Lung (tissue), 17 donors: ENCODE measurements at places on chromosomes 2 and 18. TPM values are rescaled to one million over a fixed set of nuclear protein-coding genes. Genes with fewer than 3 reads are reported as not detected.

DNA sequence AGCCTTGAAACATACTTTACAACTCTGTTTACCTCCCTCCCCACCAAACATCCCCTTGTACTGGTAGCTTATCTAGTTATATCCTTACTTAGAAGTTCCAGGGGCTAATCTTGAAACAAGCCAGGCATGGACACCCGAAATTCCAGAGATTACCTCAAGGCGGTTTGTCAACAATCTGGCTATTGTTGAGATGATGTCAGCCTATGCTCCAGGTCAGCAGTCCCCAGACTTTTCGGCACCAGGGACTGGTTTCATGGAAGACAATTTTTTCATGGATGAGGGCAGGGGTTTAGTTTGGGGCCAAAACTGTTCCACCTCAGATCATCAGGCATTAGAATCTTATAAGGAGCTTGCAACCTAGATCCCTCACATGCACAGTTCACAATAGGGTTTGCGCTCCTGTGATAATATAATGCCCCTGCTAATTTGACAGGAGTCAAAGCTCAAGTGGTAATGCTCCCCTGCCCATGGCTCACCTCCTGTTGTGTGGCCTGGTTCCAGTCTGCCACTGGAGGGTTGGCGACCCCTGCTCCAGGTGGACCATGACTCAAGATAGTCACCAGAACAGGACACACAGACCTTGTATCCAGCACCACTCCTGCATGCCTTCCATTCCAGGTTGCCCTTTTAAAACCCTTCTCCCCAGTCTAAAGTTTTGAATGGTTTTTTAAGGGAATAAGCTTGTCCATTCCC, 171.2 kb downstream of the SPAG16 start:
- no peaks in the 10 kb centered on the region for H3K36me3 ChIP-seq
- H3K27me3 ChIP-seq, result no peaks in the 10 kb centered on the region
- no peak overlapping the region for H3K27ac ChIP-seq
- no peak overlapping the region for H3K4me3 ChIP-seq
- no peaks in the 10 kb centered on the region for H3K4me1 ChIP-seq

GRCh38 chr2:9187620-9188214, 18.9 kb upstream of the ASAP2 start:
- H3K4me1 ChIP-seq, result no peaks in the 10 kb centered on the region
- no peak for DNase-seq
- H3K27ac ChIP-seq, result no peak overlapping the region

GRCh38 chr2:82124629-82125028, 1820.1 kb upstream of the LRRTM1 start:
- no peak overlapping the region for H3K4me3 ChIP-seq
- no peaks in the 10 kb centered on the region for H3K36me3 ChIP-seq
- no peak for DNase-seq
- H3K27me3 ChIP-seq, result no peaks in the 10 kb centered on the region

Gene KCNE4
- 5.3 TPM for total RNA-seq

DNA sequence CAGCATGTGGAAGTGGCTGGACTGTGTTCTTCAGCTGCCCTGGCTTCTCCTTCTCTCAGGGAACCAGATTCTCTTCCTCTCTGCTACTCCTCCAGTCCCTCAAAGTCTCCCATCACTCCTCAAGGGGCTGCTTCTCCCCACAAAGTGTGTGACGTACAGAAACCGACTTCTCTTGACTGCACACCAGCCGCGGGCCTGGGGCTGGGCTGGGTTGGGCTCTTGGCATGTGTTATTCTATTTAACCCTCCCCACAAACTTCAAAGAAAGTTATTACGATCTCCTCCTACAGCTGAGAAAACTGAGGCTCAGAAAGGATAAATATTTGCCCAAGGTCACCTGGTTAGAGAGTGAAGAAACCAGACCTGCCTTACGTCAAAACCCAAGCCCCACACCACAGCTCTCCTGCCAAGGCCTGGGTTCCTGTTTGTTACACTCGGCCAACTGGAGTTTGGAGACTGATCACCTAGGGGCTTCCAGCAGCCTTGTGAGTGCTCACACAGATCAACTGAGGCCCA, 269.0 kb downstream of the TFCP2L1 start:
- H3K36me3 ChIP-seq, result no peaks in the 10 kb centered on the region
- no peak overlapping the region for H3K4me3 ChIP-seq
- no peak overlapping the region for H3K27ac ChIP-seq
- no peaks in the 10 kb centered on the region for H3K27me3 ChIP-seq

DNA sequence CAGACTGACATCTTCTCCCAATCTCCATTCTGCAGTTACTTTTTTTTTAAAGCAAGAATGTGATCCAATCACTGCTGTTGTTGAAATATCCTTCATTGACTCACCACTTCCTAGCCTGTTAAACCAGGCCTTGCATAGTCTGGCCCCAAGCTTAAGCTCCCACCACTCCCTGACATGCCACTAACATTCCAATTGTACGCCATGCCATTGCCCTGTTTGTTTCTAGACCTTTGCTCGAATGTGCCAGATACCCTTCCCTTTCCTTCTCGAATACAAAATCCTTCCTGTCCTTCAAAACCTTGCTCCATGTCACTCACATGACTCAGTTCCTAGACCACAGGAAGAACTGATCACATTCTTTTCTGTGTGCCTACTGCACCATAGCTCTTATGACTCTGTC, 224.2 kb downstream of the CYRIA start:
- no peaks in the 10 kb centered on the region for H3K4me1 ChIP-seq
- no peaks in the 10 kb centered on the region for H3K36me3 ChIP-seq
- H3K27me3 ChIP-seq, result no peaks in the 10 kb centered on the region
- DNase-seq, result no peak
- no peak overlapping the region for H3K27ac ChIP-seq

DNA sequence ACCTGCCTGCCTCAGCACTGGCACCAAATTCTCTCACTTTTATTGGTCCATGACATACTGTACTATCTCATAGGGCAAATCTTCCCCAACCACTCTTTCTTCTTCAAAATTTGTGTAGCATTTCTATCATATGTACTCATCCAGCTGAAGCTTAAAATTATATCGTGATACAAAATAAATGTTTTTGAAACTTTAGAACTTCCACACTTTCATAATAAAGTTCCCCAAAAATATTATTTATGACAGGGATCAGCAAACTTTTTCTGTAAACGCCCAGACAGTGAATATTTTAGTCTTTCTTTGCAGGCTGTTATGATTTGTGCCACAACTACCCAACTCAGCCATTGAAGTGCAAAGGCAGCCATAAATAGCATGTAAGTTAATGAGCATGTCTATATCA, 76.2 kb upstream of the POU3F3 start:
- H3K27ac ChIP-seq, result no peak overlapping the region
- no peaks in the 10 kb centered on the region for H3K4me1 ChIP-seq
- no peaks in the 10 kb centered on the region for H3K27me3 ChIP-seq
- H3K4me3 ChIP-seq, result no peak overlapping the region

DNA sequence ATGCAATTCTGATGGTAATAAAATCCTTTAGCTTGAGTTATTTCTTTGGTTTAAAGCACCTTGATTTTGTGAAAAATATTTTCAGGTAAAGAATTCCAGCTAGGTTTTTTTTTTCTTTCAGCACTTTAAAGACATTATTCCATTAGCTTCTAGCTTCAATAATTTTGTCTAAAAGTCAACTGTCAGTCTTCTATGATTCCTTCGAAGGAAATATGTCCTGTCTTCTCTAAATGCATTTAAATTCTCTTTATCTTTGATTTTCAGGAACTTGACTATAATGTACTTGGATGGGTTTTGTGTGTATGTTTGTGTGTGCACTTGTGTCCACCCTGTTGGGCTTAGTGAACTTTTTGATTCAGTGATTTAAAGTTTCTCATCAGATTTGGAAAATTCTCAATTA, 4.7 kb downstream of the LONRF2 start:
- H3K27ac ChIP-seq, result no peak overlapping the region
- H3K4me3 ChIP-seq, result no peak overlapping the region

DNA sequence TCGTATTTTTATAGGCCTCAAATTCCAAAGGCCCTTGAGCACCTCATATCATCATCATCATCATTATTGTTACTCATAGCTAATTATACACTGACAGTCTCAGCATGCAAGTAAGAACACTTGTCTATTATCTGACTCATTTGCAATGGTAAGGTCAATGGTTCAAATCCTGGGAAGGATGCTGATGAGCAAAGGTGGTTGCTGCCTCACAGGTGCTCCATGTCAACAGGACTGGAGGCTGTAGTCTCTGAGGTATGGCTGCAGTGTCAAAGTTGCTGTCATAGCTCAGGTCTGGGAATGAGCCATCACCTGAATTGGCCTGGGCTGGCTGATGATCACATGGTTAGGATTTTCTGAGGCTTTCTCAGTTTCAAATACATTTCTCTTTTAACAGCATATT, 379.3 kb downstream of the BCL11A start:
- H3K27me3 ChIP-seq, result no peaks in the 10 kb centered on the region
- H3K36me3 ChIP-seq, result no peaks in the 10 kb centered on the region
- DNase-seq, result no peak
- no peaks in the 10 kb centered on the region for H3K4me1 ChIP-seq
- H3K4me3 ChIP-seq, result no peak overlapping the region

Gene IRS1
- 36.7 TPM for total RNA-seq

DNA sequence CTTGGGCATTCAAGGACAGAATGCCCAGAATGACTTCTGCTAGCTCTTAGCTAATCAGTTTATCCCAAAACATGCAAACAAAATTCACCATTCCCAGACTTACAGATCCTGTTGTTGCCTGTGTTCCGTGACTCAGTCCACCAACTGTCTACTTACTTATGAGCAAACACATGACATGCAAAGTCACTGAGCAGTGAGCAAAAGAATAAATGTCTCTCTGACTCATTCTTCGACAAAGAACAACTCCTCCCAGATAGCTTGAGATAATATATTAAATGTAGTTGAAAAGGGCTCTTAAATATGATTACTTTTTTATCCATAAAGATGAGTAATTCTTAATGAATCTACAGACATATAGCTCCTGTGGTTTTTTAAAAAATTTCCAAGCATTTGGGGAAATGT, 9.0 kb upstream of the CREG2 start:
- no peak overlapping the region for H3K27ac ChIP-seq
- peaks cover 19% of the 10 kb centered on the region for H3K27me3 ChIP-seq
- no peak for DNase-seq

Gene WDR75
- total RNA-seq, result 50.1 TPM

DNA sequence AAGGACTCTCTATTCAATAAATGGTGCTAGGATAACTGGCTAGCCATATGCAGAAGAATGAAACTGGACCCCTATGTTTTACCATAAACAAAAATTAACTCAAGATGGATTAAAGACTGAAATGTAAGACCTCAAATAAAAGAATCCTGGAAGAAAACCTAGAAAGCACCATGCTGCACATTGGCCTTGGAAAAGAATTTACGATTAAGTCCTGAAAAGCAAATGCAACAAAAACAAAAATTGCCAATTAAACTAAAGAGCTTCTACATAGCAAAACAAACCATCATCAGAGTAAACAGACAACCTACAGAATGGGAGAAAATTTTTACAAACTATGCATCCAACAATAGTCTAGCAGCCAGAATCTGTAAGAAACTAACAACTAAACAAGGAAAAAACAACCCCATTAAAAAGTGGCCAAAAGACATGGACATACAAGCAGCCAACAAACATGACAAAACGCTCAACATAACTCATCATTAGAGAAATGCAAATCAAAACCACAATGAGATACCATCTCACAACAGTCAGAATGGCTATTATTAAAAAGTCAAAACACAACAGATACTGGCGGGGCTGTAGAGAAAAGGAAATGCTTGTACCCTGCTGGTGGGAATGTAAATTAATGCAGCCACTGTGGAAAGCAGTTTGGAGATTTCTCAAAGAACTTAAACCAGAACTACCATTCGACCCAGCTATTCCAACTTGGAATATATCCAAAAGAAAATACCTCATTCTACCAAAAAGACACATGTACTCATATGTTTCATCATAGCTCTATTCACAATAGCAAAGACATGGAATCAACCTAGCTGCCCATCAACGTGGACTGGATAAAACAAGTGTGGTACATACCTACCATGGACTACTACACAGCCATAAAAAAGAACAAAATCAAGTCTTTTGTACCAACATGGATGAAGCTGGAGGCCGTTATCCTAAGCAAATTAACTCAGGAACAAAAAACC, 30.6 kb downstream of the SEPTIN10 start:
- no peak overlapping the region for H3K4me3 ChIP-seq
- H3K36me3 ChIP-seq, result peaks cover 5% of the 10 kb centered on the region
- H3K27me3 ChIP-seq, result no peaks in the 10 kb centered on the region
- H3K4me1 ChIP-seq, result no peaks in the 10 kb centered on the region
- no peak overlapping the region for H3K27ac ChIP-seq

DNA sequence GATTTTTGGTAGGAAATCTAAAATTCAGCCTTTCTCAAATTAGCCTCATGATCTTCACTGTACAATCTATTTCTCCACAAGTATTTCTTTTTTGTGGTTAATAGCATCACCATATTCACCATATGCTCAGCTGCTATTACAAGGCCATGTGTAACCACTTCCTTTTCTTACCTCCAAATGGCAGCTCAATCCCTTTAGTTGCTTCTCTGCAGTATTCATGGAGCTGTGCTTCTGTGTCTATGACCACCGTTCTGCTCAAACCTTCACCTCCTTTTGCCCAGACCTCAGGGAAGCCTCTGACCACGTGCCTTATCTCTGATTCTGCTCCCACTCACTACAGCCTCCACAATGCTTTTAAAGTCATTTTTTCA, 126.7 kb upstream of the TMEM200C start:
- no peak for DNase-seq
- H3K4me3 ChIP-seq, result no peak overlapping the region
- H3K36me3 ChIP-seq, result no peaks in the 10 kb centered on the region
- H3K27ac ChIP-seq, result no peak overlapping the region
- H3K27me3 ChIP-seq, result no peaks in the 10 kb centered on the region

Gene SULT1C2
- 20.5 TPM for total RNA-seq

Gene IL36RN
- total RNA-seq, result 0.09 TPM

Gene AGXT
- total RNA-seq, result not detected

DNA sequence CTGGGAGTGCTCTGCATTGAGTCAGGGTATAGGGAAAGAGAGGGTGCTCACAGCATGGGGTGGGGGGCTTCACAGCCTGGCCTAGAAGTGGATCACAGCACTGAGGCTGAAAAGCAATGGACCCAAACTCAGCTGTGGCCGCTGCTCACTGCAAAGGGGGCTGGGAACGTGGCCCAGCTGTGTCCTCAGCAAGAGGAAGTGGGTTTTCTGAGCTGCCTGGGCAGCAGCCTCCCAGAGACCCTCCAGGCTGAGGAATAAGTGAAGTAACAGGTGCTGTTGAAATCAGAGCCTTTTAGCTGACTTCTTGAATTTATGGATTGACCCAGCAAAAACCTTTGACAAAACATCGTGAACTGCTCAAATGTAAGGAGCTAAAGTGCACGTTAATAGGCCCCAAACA, 35.2 kb downstream of the PTGR3 start:
- no peaks in the 10 kb centered on the region for H3K4me1 ChIP-seq
- no peaks in the 10 kb centered on the region for H3K27me3 ChIP-seq
- no peak for DNase-seq
- no peak overlapping the region for H3K27ac ChIP-seq
- no peaks in the 10 kb centered on the region for H3K36me3 ChIP-seq
- no peak overlapping the region for H3K4me3 ChIP-seq

GRCh38 chr2:144162652-144163051, 357.3 kb downstream of the ZEB2 start:
- H3K27ac ChIP-seq, result no peak overlapping the region
- no peaks in the 10 kb centered on the region for H3K4me1 ChIP-seq
- DNase-seq, result no peak
